ENCODE measurements at places on chromosomes 1 and 21. TPM values are rescaled to one million over a fixed set of nuclear protein-coding genes. Genes with fewer than 3 reads are reported as not detected.

Gene FAM3B
- total RNA-seq, result not detected

Gene PRAMEF20
- not detected for total RNA-seq

Gene KAZN
- total RNA-seq, result 5.4 TPM

Gene RHEX
- total RNA-seq, result not detected

Gene DNTTIP2
- total RNA-seq, result 36.3 TPM

Gene SPRR2A
- not detected for total RNA-seq

Gene OR2M3
- not detected for total RNA-seq

Gene C1QA
- total RNA-seq, result not detected

Gene CELF3
- not detected for total RNA-seq

Gene CD48
- total RNA-seq, result not detected

Gene LRIF1
- 17.8 TPM for total RNA-seq

Gene NPPB
- not detected for total RNA-seq

Gene PDZK1
- 0.33 TPM for total RNA-seq

Gene SIM2
- total RNA-seq, result under 0.01 TPM

Gene S100A13
- 96.4 TPM for total RNA-seq

Gene SPRR5
- total RNA-seq, result not detected

Gene CLEC20A
- total RNA-seq, result not detected

Gene CBR1
- total RNA-seq, result 32.2 TPM

Gene GSTM5
- total RNA-seq, result under 0.01 TPM

Gene HES2
- 31.7 TPM for total RNA-seq

Gene MYOG
- not detected for total RNA-seq

Gene S100B
- total RNA-seq, result not detected

Gene BLACAT1
- total RNA-seq, result under 0.01 TPM

Gene LMX1A
- total RNA-seq, result not detected

Gene PERM1
- total RNA-seq, result not detected

Gene WLS
- 120 TPM for total RNA-seq

Gene CAMK2N1
- 7.1 TPM for total RNA-seq

Gene HHAT
- total RNA-seq, result 2.9 TPM

Gene EGLN1
- total RNA-seq, result 69.6 TPM
